ENCODE measurements at places on chromosomes 7 and 10.

DNA sequence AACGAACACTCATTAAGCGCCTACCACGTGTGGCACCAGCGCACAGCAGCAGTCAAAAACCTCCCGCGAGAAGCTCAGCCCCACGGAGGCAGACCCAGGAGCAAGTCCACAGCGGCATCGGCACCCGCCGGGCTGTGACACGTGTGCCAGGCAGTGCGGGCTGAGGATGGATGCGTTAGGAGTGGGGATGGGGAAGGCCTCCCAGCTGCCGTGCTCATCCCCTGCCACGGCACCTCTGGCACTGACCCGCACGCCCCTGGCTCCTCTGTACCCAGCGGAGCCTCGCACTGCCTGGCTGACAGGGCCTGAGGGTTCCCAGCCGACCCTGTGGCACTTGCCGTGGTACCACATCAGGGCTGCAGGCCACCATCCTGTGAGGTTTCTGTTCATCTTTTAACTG is 16.8 kb downstream of the CFAP46 start:
- no peak for DNase-seq

DNA sequence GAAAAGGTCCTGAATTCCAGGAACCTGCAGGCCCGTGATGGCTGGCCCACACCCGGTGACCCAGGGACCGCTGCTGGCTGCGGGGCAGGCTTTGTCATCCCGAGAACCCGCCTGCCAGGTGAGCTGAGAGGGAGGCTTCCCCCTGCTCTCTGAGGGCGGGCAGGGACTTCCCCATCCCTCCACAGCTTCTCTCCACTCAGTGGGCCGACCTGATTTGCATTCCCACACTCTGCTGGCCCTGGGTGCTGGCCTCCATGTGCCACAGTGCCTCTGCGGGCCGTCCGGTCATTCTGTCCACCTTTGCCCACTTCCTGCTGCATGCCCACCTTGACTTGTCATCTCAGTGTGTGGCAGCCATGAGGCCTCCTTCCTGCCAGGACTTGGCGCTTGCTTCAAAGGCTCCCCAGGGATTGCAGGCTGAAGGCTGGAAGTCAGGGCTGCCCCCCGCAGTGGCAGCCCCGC is 35.3 kb downstream of the PALD1 start:
- DNase-seq = no peak

DNA sequence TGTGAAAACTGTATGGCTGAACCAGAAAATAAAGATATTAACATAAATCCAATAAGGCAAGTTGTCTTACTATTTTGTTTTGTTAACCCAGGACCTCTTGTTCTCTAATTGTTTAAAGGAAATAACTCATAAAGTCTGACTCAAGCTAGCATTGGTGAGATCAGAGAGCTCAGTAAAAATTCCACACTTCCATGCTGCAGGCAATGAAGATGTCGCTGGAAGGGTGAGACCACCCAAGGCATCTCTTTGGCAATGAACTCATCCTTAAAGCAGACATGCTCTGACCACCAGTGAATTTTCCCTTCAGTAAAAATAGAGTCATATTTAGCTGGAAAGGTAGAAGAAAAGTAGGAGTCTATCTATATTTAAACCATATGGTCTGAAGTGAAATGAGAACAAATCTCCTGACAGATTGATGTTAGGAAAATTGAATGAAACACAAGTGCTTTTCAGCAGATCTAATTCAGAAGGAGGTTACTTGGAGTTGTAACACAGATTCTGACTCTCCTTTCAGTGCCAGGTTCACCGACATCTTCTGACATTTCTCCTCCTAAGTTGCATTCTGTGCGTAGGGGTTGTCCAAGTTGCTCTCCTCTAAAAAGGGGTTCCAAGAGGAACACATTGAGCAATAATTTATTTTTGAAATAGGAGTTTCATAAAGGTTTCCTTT is 32.8 kb upstream of the VIPR2 start:
- no peak for DNase-seq

- DNase-seq = no peak
Observed at GRCh38 chr10:80552151-80552646, 14.5 kb downstream of the SH2D4B start.

DNA sequence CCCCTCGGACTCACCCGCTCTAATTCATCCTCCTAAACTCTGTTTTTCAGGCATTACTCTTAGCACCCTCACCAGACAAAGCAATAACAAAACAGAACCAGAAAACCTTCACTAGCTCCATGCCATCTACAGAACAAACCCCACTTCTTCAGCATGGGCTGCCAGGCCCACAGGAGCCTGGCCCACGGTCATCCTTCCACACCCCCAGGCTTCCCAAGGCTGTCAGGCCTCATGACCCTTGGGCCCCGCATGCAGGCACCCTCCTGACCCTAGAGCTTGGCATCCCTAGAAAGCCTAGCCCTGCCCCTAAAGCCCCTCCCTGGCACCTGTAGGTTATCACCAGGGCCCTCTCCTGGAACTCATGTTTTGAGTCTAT is 59.6 kb downstream of the PRKAG2 start:
- no peak for DNase-seq

GRCh38 chr10:57218382-57218781 is 857.3 kb upstream of the ZWINT start:
- no peak for DNase-seq

GRCh38 chr10:60816628-60817397 is 38.5 kb downstream of the CDK1 start:
- peak; percentile 20 for DNase-seq

GRCh38 chr7:83640731-83641537 is 8.0 kb downstream of the SEMA3E start:
- no peak for DNase-seq

DNA sequence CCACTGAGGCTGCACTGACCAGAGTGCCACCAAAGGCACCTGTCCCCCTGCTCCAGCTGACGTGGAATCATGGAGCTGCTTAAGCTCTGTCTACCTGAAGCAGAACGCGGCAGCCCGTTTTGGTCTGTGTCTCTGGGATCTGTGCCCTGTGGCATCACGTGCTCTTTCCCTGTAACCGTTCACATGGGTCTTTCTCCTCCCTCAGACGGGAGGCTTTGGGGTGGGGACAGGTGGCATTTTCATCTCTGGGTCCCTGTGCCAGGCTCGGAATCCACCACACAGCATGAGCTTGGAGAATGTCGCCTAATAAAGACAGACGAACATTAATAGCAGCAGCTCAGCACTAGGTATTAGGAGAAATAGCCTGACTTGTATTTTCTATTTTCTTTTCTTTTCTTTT is 1.6 kb upstream of the ADAP1 start:
- no peak for DNase-seq

DNA sequence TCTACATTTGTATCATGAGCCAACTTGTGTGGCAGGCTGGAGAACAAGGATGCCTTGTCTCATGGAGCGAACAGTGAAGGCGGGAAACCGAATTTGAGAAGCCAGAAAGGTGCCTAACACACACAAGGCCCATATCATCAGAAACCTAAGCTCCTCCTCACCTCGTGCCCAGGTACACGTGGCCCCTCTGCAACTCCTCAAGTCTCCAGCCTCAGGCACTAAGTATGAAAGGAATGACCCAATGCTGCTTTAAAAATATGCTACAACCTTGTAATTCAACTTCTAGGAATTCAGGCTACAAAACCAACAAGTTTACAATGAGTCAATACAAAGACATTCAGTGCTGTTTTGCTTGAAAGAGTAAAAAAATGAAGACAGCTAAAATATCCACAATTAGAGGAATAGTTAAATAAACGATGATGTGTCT is 95.7 kb downstream of the CDK6 start:
- DNase-seq = no peak
